Femur (tissue), 1 donor: ENCODE measurements at places on chromosomes 3 and 15.

- DNase-seq, result no peak
These were observed 172.3 kb upstream of the MBNL1 start for GRCh38 chr3:152096280-152096906.

DNA sequence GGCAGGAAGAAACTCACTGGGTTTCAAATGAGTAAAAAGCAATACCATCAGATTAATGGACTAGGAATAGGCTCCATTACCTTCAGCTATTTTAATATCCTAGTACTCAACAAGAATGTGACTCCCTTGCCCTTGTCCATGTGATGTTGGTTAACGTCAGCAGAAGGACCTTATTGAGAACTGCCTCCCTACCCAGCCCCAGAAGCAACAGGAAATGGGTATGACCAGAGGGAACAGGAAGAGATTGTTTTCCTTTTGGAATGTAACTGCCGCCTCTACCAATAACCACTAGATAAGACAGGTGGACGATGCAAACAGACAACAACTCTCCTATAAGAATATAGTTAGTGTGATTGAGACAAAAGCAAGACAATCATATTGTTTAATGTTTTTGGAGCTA, 10.4 kb upstream of the MME start:
- no peak for DNase-seq

DNA sequence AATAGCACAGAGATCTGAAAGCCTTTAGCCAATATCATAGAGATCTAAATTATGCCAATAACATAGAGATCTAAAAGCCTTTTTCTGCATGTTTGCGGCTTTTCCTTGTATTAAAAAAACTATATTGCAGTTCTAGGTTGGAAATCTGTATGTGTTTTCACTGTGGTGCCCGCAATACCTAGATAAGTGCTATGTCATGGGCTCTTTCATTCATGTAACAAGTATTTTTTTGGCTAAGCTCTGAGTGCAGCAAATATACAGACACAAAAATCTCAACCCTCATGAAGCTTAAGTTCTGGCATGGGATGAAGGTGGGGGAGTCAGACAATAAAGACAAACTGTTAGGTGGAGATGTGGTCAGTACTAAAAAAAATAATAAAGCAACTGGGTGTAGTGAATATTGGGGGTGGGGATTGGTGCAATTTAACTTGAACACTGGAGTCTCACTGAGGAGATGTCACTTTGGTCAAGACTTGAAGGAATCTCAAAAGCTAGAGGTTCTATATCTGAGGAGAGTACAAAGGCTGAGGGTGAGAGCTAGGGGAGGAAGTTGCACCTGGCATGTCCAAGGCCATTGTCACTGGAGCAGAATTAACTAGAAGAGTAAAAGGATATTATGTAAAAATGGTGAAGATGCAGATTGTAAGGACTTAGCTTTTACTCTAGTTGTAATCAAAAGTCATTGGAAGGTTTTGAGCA, 973 bp downstream of the BUB1B start:
- no peak for DNase-seq

DNA sequence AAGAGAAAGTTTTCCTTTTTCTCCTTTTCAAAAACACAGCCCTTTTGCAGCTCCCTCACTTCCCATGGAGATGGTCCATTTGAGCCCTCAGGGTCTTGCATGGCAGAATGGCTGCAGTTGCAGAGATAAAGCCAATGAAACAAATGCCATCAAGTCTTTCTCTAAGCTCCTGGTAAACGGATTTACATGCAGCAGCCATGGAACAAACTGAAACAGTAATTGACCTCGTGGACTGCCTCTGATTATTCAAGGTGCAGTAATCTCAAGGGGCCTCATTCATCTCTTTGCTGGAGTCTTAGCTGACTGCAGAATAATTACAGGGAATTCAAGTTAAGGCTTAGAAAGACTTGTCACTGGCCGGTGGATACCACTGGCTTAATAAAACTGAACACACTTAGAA, 125.1 kb downstream of the SQOR start:
- no peak for DNase-seq

- no peak for DNase-seq
These were observed 378.1 kb upstream of the TGFBR2 start for GRCh38 chr3:30228302-30228631.

- DNase-seq, result no peak
These were observed 83.1 kb upstream of the PRR20G start for GRCh38 chr3:127370906-127371305.

GRCh38 chr15:63634154-63634553, 37.0 kb downstream of the FBXL22 start:
- no peak for DNase-seq

DNA sequence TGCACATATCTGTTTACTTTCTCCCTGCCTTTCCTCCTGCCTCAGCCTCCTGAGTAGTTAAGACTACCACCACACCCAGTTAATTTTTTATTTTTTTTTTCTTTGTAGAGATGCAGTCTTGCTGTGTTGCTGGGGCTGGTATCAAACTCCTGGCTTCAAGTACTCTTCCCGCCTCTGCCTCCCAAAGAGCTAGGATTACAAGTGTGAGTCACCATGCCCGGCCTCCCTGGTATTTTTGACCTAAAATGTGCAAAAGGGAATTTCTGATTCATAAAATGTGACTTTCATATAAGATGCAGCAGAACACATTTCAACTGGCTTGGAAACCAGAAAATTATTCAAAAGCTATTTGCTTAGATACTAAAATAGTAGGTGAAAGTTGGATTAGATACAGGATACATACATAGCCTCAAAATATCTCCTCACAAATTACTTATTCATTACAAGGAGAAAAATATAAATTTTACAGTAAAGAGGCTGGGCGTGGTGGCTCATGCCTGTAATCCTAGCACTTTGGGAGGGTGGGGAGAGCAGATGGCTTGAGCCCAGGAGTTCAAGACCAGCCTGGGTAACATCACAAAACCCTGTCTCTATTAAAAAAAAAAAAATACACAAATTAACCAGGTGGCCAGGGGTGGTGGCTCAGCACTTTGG, 32.0 kb downstream of the MAP4 start:
- no peak for DNase-seq

DNA sequence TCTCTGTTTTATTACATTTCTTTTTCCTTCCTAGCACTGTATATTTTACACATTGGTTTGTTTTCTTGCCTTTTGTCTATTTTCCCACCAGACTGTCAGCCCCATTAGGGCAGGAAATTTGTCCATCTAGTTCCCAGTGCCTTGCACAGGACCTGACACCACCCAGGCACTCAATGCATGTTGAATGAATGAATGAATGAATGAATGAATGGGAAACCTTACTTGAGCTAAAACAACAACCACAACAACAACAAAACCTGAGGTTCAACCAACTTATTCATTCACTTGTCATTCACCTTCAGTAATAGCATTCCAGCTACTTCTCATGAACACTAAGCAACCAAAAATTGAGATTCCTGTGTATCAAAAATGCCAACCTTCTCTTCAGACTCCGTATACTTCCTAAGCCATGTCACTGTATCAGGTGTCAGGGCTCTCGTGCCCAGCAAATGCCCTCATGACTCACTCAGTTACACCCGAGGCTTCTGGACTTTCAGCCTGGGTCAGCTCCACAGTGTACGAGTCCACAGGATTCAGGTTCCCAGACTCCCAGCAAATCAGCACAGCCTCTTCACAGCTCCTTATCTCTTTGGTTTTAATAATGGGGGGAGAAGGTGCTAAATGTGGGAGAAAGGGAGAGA, 37.3 kb downstream of the FSD2 start:
- no peak for DNase-seq

DNA sequence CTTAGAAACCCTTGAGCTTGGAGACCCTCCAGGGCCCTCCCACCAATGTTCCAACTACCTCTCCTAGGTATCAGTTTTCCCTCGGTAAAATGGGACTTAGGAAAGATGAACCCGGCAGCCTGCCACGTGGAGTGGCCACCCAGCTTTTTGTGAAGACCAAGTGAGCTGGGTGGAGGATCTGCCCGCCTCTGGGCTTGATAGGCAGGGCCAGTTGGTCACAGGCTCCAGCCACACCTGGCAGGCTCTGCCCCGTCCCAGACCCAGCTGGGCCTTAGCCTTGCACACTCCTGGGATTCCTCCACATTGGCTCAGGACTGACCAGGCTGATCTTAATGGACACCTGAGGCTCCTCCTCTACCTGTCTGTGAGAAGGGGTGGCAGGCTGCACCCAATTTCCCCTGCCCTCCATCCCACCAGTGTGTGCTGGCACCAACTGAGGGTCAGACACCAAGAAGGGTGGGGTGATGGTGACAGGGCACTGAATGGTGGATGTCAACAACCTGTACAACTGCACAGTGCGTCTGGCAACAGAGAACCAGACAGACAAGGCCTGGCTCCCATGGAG, 761 bp upstream of the GRIP2 start:
- DNase-seq, result peak; percentile 49

DNA sequence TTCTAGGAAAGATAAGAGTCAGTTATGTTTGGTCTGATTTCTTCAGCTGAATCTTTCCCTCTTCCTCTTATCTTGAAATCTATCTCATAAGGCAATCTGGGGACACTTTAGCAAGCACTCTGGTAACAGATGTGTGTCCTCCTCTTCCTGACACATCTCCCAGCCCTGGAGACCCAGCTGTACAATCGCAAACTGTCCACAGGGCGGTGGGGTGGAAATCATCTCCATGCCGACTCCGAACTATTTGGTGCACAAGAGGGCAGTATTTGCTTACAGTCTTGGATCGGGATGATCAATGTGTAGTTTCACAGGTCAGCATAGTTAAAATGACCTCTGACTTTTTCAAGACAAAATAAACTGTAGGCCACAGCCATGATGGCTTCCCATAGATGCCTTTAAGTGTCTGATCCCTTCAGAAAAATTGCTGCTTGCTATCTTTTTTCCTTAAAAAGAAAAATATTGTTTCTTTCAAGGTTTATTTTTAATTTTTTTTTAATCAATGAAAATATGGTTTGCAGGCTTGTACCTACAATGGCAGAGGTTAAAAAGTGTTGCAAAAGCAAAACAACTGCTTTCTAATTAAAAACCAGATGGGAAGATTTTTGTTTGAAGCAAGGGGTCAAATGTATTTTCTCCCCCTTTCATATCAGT, 17.7 kb downstream of the EEFSEC start:
- DNase-seq, result peak; percentile 77

DNA sequence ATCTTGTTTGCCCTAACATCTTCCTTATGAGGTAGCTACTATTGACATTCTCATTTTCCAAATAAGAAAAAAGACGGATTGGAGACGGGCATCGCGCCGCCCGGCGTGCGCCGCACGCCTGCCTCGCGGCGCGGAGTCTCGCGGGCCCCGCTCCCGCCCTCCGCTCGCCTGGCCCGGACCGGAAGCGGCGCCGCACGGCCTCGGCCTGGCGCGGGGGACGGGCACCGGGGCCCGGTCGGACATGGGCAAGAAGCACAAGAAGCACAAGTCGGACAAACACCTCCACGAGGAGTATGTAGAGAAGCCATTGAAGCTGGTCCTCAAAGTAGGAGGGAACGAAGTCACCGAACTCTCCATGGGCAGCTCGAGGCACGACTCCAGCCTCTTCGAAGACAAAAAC, 112.0 kb downstream of the IL12A start:
- DNase-seq, result no peak

DNA sequence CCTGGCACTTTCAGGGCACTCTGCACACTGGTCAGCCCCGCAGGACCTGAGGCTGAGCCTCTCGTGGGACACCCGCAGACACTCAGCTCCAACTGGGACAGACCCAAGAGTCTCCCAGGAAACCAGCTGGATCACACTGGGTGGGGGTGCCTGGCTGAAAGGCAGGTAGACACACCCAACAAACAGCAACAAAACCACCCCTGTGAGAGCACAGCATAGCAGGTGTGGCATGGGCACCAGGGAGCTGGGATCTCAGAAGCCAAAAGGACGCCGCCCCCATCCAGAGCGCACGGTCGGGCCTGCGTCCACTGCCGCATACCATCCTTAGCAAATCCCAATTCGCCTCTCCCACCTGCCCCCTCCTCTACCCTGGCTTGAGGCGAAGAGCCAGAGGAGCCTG, 154.2 kb upstream of the LINGO1 start:
- no peak for DNase-seq

DNA sequence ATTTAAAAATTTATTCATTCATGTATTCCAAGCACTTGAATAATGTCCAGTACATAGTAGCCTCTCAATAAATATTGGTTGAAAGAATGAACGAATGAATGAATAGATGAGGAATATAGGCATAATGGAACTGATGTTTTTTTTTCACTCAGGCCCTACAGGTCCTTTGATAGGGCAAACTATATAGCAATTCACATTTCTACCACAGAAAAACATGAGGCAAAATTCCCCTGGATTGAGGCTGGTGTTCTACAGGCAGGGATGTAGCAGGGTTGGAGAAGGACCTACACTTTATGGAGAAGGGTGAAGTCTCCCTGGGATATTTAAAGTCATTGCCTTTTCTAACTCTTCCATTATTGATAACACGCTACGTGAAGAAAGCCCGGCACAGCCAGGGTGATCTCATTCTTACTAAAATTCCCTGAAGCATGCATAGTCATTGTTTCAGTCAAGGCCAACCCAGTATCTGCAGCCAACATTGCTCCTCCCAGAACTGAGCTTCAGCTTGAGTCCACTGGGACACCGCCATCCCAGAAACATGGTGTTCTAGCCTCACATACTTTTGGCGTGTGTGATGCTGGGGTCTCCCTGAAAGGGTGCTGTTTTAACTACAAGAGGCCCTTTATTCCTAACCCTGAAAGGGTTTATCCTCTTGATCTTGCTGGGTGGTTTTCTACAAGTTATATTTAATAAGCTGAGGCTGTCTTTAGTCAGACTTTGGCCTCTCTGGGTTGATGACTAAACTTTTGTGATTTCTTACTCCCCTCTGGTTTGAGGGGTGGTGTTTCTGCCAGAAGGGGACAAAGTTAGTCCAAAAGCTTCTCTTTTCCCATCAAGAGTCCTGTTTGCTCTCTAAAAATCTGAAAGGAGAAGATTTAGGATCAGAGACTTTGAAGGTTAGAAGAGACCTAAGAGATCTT, 25.9 kb upstream of the FBN1 start:
- DNase-seq, result peak; percentile 80

GRCh38 chr3:105423397-105423796, 56.7 kb downstream of the ALCAM start:
- DNase-seq, result no peak

GRCh38 chr3:49906073-49906743, 2.5 kb upstream of the MST1R start:
- DNase-seq, result peak; percentile 60

DNA sequence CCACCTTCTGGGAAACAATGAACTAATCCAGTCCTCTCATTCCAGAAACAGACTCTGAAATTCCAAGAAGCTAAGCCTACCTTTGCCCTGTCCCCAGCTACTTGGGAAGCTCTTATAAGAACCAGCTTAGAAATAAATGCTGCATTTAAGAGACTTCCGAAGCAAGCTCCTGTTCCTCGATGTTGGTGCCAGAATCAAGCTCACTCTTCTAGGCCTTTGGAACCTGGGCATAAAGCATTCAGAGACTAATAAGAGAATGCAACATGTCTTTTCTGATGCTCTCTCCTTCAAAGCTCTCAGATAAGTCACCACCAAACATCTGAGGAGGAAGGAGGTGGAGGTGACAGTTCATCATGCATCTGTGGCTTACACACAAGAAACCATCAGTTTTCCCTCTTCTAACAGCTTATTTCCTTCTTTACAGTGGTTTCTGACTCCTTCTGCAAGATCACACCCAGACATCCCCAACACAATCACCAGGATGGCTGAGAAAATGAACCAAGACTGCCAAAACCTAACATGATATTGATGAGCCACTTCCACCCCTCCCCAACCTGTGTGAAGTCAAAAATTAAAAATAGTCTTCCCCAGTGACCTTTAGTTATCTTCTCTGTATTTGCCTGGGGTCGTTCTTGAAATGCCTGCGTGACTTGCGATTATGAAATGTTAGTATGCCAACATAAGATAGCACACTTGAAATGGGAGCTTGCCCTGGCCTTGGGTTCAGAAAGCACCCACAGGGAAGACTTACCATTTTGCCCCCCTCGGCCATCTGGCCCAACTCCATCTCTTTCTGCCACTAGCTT, 11.5 kb downstream of the ARHGEF3 start:
- no peak for DNase-seq
